ENCODE measurements at places on chromosomes 12 and 14. TPM values are rescaled to one million over a fixed set of nuclear protein-coding genes. Genes with fewer than 3 reads are reported as not detected.

Gene TSPAN19
- not detected for total RNA-seq

Gene ACVRL1
- total RNA-seq = 0.20 TPM

Gene CCDC198
- 2.0 TPM for total RNA-seq

Gene ANG
- total RNA-seq = 11.3 TPM

Gene SLC8B1
- total RNA-seq = 10.5 TPM

Gene SLC25A21
- 1.2 TPM for total RNA-seq

Gene TMEM30B
- total RNA-seq = 0.30 TPM

Gene MUCL1
- not detected for total RNA-seq

Gene AICDA
- total RNA-seq = 0.15 TPM

Gene TAS2R7
- not detected for total RNA-seq

Gene FAM186B
- 0.07 TPM for total RNA-seq

Gene ART4
- total RNA-seq = not detected

Gene KRT5
- total RNA-seq = 0.53 TPM

Gene SLC7A8
- total RNA-seq = 1.8 TPM

Gene GPX2
- total RNA-seq = 304 TPM

Gene IL31
- total RNA-seq = not detected

Gene TSHR
- not detected for total RNA-seq

Gene KCNMB4
- total RNA-seq = 0.16 TPM

Gene SLC16A7
- total RNA-seq = 0.12 TPM

Gene PYGL
- 129 TPM for total RNA-seq

Gene CEBPE
- total RNA-seq = 0.08 TPM

Gene RECQL
- total RNA-seq = 61.6 TPM

Gene AKAP3
- total RNA-seq = 0.09 TPM

Gene FITM1
- not detected for total RNA-seq

All from A549 treated with Hydrocortisone at 1 μM for 4 hours (cell line).